Hematopoietic multipotent progenitor cell treated with erythropoietin and hydrocortisone succinate and interleukin-3 and kit ligand, for 4 days (in vitro differentiated cells): ENCODE measurements at places on chromosomes 1 and 21.

DNA sequence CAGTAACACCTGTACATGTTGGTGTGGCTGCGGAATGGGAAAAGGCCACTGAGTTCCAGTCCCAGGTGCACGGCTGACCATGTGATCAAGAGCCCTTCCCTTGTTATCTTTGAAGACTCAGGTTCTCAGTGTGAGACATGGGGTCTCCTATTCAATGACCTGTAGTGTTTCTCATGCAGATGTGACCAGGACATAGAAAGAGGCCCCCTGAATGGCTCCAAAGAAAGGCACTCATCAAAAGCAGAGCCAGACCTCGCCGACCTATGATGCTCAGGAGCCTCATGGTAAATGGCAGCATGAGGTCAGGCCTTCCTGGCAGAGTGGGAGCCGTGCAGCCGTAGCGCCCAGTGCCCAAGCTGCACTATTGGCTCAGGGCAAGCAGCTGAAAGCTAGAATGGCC is 42.3 kb upstream of the HAO2 start:
- DNase-seq: no peak

DNA sequence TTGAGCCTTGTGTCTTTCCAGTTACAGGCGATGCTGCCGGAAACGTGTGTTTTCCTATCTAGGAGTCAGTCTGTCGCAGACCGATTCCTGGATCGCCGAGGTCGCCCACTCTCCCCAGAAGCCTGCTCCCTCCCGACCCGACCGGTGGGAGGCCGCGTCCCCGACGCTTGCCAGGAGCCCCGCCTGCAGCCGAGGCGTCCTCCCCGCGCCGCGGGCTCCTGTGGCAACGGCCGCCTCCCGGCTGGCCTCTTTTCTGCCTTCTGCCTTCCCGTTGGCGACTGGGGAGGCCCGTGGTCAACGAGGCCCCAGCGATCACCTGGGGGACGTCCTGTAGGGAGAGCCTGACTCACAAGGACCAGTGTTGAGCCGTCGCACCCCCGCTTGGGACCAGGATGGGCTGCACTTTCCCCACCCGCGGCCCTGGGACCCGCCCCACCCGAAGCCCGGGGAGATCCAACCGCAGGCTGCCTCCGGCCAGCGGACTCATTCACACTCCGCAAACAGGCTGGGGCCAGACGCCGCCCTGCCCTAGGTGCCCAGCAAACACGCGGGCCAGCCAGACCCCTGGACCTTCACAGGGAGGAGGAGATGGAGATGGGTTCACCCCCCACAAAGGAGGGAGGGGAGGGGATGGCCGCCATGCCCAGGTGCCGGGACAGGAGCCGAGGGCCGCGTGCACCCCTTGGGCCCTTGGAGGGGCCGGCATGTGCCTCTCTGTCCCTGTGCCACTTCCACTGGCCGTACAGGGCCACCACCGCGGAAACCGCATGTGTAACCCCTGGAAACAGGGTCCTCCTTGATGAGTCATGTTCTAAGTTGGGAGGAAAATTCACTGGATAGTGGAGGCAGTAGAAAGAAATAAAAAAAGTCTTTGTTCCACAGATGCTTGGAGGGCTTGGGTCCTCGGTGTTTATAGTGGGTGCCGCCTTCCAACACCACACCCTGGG is 7.2 kb upstream of the COL6A1 start:
- DNase-seq: peak; percentile 47

- DNase-seq: no peak
Observed at GRCh38 chr1:54800041-54800898, 853 bp downstream of the TTC22 start.

DNA sequence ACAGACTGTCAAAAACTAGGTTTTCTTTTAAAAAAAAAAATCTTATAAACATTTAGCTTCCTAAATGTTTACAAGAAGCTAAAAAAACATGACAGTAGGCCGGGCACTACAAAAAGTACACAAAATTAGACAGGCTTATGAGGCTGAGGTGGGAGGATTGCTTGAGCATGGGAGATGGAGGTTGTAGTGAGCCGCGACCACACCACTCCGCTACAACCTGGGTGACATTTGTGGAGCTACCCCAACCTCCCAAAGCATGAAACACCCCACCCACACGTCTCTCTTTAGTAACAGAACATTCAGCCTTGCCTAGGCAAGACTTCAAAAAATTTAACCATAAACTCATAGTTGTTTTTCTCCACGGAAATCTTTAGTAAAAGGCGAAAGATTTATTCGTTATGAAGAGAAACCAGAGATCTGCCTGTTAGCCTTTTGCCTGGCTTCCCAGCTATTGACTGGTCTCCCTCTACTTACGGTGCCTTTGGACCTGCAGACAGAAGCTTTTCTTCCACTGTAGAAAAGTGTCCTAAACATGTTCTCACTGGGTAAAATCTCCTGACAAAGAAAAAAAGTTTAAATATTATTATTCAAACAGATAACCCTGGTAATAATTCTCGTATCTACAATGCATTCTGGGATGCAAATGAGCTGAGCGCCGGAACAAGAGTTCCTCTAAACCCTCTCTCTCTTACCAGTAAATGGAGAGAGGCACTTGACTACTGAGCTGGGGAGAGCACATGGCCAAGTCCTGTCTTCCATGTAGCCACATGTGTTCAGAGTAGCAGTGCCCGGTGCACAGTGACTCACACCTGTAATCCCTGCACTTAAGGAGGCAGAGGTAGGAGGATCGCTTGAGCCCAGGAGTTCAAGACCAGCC is 9.2 kb downstream of the RNU5D-1 start:
- peak; percentile 99 for DNase-seq

DNA sequence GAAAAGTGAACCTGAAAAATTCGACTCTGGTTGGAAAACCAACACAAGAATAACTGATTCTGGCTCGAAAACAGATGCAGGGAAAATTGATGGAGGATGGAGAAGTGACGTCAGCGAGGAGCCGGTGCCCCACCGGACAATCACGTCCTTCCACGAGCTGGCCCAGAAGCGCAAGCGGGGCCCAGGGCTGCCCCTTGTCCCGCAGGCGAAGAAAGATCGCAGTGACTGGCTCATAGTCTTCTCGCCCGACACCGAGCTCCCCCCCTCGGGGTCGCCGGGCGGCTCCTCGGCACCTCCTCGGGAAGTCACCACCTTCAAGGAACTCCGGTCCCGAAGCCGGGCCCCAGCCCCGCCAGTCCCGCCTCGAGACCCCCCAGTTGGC is 1.9 kb downstream of the RUSC1 start:
- DNase-seq: peak; percentile 46

DNA sequence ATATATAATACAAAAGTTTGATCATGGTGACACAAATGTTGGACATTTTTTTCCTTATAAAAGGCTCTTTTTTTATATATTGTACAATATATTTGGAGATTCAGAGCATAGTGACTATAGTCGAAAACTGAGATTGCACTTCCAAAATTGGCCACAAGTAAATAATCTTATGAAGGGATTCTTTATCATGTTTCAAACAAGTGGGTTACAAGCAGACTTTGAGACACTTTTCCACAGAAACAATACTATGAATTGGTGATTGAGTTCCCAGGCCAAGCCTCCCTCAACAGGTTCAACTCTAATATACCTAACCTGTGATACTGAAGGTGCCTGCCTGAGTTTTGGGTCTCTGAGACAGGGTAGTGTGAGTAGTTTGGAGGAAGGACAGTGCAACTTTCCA is 13.8 kb downstream of the LEPR start:
- no peak for DNase-seq

- peak; percentile 90 for DNase-seq
Observed at GRCh38 chr1:84620720-84621313, 46.6 kb upstream of the CTBS start.

DNA sequence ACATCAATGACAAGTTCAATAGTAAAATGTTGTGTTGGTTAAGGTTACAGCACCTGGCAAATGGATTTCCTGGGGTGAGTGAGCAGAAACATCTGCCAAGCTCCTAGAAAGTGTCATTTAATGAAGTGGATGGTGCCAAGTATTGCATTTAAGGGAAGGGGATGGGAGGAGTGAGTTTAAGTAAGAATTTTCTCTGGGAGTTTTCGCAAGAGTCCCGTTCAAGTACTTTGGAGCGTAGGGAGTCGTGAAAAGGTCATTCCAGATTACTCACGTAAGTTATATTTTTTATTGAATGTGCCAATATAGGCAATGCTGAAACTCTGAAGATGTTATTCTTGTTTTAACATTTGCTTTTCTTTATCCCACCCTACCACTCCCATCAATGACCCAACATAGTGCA is 117.4 kb upstream of the RAB3GAP2 start:
- no peak for DNase-seq

DNA sequence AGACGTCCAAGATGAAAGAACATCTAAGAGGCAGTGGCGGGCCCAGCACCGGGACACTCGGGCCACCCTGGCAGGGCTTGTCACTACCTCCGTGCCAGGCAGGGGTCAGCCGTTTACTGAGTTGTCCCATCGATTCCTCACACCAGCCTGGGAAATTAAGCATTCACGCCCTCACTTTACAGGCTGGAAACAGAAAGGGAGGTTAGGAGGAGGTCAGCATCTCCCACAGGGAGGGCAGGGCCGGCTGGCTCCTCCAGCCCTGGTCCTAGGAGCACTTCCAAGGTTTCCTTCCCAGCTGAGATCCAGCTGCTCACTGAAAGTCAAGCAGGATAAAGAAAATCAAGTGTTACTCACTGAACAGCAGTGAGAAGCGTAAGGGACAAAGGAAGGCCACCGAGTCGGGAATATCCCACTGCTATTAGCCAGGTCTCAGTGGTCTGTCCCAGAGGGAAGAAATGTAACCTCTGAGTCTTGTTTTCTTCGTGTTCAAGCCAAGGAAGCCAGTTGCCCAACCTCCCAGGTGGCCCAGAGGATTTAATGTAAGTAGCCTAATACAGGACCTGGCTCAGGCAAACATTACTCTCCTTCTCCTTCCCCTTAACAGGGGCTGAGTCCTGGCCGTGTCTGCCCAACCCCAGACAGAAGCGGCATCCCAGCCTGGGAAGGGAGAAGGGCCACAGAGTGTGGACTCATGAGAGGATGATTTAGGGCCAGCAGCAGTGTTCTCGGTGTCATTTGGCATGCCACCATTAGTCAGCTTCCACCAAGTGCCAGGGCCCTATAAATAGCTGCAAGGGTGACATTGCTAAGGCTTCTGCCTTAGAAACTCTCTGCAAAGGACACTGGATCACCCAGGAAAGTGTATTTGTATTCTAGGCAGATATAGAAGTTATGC is 203.1 kb upstream of the GALNT2 start:
- no peak for DNase-seq

DNA sequence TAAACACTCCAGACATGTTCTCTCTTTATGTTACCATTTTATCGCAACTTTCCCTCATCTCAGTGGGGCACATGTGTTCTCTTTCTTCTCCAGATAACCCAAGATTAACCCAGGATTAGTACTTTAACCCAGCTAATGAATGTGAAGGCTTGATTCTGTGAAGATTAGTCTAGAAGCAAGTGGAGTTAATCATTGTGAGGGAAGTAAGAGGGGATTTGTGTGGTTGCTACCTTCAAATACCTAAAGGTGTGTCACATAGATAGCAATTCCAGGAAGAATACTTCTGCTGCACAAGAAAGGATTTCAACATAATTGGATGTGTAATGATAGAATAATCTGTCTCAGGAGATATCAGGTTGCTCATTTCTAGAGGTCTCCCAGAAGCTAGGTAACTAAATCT is 327.1 kb downstream of the PBX1 start:
- DNase-seq: no peak

- DNase-seq: no peak
Observed at GRCh38 chr21:25842925-25843324, 108.2 kb downstream of the GABPA start.

GRCh38 chr21:41152147-41152546 is 15.8 kb upstream of the BACE2 start:
- peak; percentile 47 for DNase-seq

DNA sequence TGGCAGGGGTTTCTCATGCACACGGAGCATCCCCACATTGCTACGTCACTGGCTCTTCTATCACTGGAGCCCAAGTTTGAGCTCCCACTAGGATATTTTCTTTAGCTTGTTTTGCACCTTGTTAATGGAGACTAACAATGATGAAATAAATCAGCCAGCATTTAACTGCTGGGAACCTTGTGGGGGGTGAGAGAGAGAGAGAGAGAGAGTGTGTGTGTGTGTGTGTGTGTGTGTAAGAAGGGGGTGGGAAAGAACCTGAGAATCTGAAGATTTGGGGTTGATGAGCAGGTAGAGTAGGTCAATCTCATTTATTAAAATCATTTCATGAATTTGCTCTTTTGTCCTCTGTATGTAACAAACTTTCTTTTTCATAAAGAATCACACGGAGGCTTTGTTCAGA is 624 bp downstream of the C8B start:
- no peak for DNase-seq

GRCh38 chr1:190578526-190578925 is 100.9 kb upstream of the BRINP3 start:
- no peak for DNase-seq

GRCh38 chr1:59062743-59063142 is 234.2 kb upstream of the FGGY start:
- DNase-seq: peak; percentile 61

GRCh38 chr1:96473791-96474434 is 247.7 kb upstream of the PTBP2 start:
- DNase-seq: no peak

GRCh38 chr1:50335036-50335435 is 88.2 kb downstream of the DMRTA2 start:
- DNase-seq: no peak

GRCh38 chr1:203306965-203307541 is 1.7 kb downstream of the BTG2 start:
- DNase-seq: no peak

DNA sequence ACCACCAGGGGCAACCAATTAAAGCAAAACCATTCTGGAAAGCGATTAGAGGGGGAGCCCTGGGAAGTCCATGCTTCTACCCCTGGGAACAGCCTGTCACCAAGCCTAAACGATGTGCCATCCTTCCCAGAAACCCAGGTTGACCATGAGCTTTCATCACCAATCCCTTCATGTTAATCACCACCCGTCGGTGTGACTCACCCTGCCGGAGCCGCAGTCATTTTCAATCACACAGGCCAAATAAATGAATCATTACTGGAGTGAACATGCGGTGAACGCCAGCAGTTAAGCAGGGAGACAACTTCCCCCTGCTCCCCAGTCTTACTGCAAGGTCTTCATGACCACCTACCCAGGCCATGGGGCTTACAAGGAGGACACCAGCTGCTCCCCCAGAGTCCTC is 308.8 kb downstream of the AJAP1 start:
- no peak for DNase-seq

- no peak for DNase-seq
Observed at GRCh38 chr1:207990455-207990854, 79.5 kb upstream of the CD34 start.

GRCh38 chr1:101136739-101137138 is 100.1 kb upstream of the S1PR1 start:
- peak; percentile 59 for DNase-seq

DNA sequence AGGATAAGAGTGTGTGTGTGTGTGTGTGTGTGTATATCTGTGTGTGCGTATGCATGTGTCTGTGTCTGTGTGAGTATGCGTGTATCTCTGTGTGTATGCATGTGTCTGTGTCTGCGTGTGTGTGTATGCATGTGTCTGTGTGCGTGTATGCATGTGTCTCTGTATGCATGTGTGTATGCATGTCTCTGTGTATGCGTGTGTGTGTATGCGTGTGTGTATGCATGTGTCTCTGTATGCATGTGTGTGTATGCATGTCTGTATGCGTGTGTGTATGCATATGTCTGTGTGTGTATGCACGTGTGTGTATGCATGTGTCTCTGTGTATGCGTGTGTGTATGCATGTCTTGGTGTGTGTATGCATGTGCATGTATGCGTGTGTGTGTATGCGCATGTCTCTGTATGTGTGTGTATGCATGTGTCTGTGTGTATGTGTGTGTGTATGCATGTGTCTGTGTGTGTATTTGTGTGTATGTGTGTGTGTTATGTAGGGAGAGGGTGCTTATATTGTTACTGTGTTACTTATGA is 247.8 kb downstream of the DYRK1A start:
- DNase-seq: no peak

- DNase-seq: no peak
Observed at GRCh38 chr1:40439247-40439646, 11.0 kb upstream of the ZFP69B start.
